ENCODE measurements at places on chromosomes 7 and 10.

DNA sequence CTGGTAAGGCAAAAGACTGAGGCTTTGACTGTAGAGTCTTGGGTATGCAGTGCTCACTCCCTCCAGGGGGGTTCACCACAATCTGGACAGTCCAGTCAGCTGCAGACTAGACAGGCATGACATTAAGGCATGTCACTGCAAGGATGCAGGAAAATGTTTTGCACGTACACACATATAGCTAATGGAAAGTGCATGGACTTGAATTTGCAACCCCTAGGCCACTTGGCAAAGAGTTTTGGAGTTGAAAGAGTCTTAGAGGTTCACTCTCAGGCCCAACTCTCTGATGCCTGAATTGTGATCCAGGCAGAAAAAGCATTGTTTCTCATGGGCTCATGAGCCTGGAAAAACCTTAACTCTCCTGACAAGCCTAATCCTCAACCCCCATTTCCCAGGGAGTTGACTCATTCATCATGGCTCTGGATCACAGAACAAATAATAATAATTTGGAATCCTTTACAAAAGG lies 51.9 kb downstream of the LAMB4 start:
- ATAC-seq: no peak

GRCh38 chr7:116400522-116400921 lies 99.0 kb upstream of the CAV2 start:
- no peak for ATAC-seq

DNA sequence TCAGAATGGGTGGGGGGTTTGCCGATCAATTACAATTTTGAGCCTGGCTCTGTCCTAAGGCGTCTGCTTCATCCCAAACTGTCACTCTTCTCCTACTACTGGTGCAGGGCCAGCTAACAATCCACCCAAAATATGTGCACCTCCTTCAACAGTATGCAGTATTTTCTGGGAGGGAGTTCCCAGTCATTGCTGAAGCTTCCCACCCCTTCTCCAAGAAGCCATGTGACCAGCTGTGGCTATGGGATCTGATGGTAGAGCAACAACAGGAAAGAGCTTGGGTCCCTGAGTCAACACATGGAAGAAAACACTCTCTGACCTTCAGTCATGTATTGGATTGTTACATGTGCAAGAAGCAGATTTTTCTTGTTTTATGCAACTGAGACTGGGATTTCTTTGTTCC lies 185.7 kb upstream of the GHITM start:
- ATAC-seq: no peak

GRCh38 chr7:65295409-65295808 lies 78.2 kb upstream of the ZNF92 start:
- no peak for ATAC-seq

GRCh38 chr10:12344375-12345110 lies 4.8 kb upstream of the CAMK1D start:
- ATAC-seq: no peak

DNA sequence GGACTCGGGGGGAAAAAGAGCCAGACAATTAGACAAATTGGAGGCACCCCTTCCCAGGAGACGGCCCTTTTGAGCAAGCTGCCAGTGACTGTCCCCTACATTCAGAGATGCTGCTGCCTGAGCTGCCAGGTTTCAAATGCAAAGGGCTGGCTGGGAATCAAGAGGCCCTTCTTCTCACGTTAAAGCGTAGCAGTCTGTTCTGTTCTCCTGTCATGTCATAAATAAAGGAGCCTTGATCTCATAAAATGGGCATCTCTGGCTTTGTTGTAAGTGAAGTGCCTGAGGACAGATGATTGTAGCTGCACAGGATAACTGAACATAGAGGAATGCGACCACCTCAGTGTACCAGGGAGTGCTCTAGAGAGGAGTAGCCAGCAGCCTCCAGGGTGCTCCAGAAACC lies 917.9 kb downstream of the GRID1 start:
- no peak for ATAC-seq
